NCI-H1048 (cell line): ENCODE measurements at places on chromosomes 2 and 18.

- no peak for DNase-seq
Observed at GRCh38 chr2:182685559-182685958, 30.5 kb upstream of the DNAJC10 start.

DNA sequence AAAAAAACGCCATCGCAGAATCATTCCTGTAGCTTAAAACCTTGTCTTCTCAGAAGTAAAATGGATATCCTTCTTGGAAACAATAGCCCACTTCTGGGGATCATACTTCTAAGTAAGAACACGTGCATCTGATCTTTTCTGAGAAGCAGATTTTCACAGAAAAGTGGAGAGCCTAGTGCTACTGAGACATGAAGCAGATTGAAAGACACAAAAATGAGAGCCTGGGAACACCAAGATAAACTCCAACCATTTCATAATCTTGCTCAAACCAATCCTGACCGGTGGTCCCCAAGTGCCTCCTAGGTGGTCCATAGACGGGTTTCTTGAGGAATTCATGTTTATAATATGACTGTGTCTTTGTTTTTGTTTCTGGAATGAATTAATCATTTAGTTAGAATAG, 191.2 kb downstream of the IRS1 start:
- no peak for DNase-seq

DNA sequence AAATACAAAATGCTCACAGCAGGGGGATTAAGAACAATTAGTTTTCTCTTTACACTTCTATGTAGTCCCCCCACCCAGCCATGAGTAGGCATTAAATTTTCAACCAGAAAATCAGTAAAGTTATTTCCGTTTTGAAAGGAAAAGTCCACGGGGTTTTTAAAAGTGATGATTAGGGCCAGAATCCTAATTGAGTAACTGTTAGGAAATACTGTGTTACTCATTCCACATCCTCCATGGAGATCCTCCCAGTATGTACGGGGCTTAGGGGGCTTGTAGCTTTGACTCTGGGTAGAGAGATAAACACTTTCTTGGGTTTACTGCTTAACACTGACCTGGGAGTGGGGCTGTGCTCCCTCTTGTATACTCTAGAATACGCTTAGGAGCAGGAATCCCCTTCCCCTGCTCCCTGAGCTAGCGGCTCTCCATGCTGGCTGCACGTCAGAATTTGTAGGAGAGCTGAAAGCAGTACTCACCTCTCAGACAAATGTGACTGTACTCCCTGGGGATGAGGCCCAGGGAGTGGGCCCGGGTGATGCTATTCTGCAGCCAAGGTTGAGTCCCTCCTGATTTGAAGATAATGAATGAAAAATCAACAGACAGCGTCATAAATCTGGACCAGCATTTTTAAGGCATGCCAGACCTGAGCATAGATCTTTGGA, 100.5 kb downstream of the SLC4A3 start:
- DNase-seq: no peak

- no peak for DNase-seq
Observed at GRCh38 chr2:227719641-227720040, 1.8 kb upstream of the SLC19A3 start.

DNA sequence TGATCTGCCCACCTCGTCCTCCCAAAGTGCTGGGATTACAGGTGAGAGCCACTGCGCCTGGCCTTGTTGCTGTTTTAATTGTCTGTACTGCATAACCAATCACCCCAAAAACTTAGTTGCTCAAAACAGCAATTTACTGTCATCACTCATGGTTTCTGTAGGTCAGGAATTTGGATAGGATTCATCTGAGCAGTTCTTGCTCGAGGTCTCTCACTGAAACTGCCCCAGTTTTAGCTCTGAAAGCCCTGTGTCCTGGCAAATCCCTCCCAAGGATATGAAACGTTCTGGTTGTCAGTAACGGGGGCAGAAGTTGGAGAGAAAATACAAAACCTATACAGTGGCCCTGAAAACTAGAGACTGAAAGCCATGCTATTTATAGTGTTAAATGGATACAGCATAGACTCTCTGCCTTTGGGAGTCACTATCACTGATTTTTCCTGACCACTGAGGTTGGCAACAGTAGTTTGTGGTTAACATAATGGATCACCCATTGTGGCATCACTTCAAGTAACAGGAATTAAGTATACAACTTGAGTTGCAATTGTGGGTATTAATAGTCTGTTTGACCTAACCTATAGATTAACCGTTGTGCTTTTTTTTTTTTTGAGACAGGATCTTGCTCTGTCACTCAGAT, 27.2 kb upstream of the ERICH2 start:
- no peak for DNase-seq

GRCh38 chr2:120735746-120736170, at the start of gene GLI2:
TSS of gene GLI2 (plus strand) at chr2:120735868. CDS start at chr2:120797321, 61,453 bp downstream.
- DNase-seq: peak; percentile 21

GRCh38 chr2:67627456-67628207, 230.5 kb downstream of the ETAA1 start:
- DNase-seq: no peak

- DNase-seq: no peak
Observed at GRCh38 chr18:59429608-59430007, 70.5 kb upstream of the LMAN1 start.

DNA sequence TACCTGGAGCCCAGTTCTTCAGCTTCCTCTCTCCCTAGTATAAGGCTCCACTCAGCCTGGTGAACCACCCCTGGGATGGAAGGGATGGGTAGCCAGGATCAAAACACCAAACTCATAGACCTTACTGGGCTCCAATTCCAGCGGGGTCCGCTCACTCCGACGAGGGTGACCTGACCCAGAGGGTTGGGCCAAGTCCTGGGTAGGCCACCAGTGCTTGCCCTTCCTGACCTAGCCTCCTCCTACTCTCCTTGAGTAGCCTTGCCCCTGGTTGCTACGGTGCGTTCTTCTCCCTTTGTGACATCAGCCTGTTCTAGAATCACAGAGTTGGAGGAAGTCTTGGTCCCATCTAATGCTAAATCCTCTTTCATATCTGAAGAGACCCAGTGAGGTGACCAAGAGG, 537 bp upstream of the STAT4 start:
- no peak for DNase-seq

DNA sequence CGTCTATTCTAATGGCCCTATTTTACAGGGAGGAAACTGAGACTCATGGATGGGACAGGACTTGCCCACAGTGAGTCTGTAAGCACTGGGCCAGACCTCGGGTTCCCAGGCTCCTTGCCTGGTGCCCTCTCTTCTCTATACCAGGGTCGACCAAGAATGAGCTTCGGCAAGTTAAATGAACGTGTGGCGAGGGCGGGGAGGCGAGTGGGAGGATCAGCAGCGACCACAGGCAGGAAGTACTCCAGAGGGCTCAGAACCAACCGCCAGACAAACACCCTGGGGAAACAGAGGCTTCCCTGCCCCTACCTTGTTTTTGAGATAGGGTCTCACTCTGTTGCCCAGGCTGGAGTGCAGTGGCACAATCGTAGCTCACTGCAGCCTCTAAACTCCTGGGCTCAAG, 177.7 kb upstream of the SMAD2 start:
- DNase-seq: no peak

GRCh38 chr2:212994976-212995375, 156.4 kb downstream of the IKZF2 start:
- DNase-seq: no peak
